ENCODE measurements at places on chromosomes 7 and 10.

DNA sequence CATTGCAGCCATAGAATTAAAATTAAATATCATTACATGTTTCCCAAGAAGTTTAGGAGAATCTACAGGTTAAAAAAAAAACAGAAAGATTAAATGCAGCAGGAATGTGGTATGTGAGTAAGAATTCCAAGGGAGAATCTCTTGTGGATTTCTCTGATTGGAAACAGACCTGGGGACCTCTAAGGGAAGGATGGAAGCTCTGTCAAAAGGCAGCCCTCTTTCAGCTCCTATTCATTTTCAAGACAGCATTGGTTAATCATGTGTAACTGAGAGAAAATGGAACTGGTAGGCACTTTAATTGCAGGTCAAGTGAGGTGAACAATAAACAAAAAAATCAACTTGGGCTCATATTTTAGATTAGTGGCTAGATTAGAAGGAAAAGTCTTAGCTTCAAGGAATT, 81.4 kb upstream of the MTPN start:
- H3K4me1 ChIP-seq = no peaks in the 10 kb centered on the region
- H3K4me3 ChIP-seq = no peak overlapping the region
- no peak for DNase-seq
- peaks cover 4% of the 10 kb centered on the region for H3K27me3 ChIP-seq

DNA sequence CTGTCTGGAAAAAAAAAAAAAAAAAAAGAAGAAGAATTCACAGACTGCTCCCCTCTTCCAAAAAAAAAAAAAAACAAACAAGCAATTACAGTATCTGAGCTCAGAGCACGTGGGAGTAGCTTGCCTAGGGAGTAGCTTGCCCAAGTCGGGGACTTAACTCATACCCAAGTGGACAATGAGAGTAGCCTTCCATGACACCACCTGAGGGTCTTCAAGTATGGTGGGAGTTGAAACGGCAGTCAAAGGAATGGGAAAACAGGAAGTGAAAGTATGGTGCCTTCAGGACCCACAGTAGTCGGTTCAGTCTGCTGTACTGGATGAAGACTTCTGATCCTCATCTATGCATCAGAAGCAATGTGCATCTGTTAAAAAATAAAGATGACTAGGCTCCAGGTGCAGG, 10.6 kb downstream of the VOPP1 start:
- H3K36me3 ChIP-seq = peaks cover 12% of the 10 kb centered on the region
- DNase-seq = no peak
- H3K27me3 ChIP-seq = no peaks in the 10 kb centered on the region
- H3K4me1 ChIP-seq = peaks cover 25% of the 10 kb centered on the region

DNA sequence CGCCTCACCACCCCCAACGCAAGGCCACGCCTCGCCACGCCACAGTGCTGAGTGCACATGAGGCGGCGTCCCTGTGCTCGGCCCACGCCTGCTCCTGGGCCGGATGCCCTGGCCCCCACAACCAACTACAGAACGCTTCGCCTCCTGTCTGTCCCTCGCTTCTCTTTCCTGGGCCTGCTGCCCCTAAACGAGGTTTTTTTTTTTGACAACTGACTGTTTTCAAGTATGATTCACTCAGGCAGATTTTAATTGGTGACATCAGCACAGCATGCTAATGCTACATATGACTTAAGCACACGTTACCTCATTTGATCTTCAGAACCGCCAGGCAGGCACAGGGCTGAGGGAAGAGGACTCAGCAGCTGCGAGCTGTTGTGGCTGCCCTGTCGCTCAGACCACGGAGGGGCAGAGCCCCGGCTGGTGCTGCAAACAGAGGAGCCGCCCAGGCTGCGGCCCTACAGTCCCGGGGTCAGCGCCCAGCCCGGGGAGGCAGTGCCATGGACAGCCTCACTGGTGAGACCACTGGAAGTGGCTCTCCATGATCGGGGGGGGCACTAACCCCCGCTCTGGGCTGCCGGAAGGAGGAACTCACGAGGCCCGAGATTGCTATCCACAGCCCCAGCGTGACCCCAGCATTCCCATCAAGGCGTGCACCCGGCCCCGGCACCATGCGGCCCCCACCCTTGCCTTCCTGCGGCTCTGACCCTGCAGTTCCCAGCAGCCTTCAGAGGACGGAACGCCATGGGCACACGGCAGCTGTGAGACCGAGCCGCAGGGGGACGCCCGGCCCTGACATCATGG, 212.8 kb downstream of the MAD1L1 start:
- H3K4me1 ChIP-seq = peaks cover 8% of the 10 kb centered on the region
- peak overlapping the region; percentile 71 for H3K27ac ChIP-seq
- H3K4me3 ChIP-seq = no peak overlapping the region
- peaks cover 15% of the 10 kb centered on the region for H3K36me3 ChIP-seq

DNA sequence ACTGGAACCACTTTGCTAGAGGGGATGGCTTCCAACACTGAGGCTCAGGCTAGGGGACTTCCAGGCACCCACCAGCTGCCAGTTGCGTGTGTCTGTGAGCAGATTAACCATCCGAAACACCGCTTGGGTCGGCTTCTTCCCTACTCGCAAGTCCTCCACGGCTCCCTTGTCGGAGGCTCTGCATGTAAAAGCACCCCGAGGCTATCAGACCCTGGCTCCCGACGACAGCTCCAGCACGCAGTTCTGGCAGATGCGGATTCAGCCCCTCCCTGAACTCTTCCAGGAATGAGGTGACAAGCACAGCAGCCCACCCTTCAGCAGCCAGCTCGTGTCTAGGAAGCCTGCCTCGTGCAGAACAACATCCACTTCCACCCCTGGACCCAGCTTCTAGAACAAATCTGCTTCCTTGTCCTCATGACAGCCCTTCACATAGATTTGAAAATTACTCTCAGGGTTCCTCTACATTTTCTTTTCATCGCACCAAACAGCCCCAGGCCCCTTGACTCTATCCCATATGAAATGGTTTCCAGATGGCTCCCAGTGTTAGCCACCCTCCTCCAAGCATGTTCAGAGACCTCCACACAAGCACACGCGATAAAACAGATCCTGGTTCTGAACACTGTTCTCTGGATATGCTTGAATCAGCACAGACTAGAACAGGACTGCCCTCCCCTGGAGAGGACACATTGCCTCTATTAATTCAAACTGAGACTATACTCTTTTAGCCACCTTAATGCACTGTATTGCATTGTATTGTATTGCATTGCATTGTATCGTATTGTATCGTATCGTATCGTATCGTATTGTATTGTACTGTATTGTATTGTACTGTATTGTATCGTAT, 44.6 kb downstream of the SLIT1 start:
- H3K4me1 ChIP-seq = no peaks in the 10 kb centered on the region

- no peak for DNase-seq
- H3K27ac ChIP-seq = no peak overlapping the region
- H3K4me1 ChIP-seq = no peaks in the 10 kb centered on the region
Observed at GRCh38 chr7:47813620-47814260, 134.5 kb downstream of the PKD1L1 start.

GRCh38 chr10:8485032-8485431, 430.5 kb downstream of the GATA3 start:
- H3K27me3 ChIP-seq = peaks cover 24% of the 10 kb centered on the region
- no peaks in the 10 kb centered on the region for H3K36me3 ChIP-seq
- no peak overlapping the region for H3K27ac ChIP-seq
- DNase-seq = no peak

DNA sequence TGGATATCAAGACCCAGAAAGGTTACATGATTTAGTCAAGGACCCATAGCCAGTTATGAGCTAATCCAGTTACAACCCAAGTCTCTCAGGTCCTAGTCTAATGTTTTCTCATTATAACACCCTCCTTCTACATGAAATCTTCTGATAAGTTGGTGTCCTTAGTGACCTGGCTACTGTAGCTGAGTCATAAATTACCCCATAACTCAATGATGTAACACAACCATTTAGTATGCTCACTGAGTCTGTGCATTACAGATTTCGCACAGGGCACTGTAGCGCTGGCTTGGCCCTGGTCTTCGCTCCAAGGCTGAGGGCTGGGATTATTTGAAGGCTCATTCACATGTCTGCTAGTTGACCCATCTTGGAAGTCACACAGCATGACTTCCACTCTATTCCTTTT, 36.0 kb upstream of the GLCCI1 start:
- no peak overlapping the region for H3K27ac ChIP-seq
- H3K4me3 ChIP-seq = no peak overlapping the region
- H3K36me3 ChIP-seq = peaks cover 1% of the 10 kb centered on the region
- no peaks in the 10 kb centered on the region for H3K27me3 ChIP-seq

- DNase-seq = no peak
- no peak overlapping the region for H3K4me3 ChIP-seq
- no peak overlapping the region for H3K27ac ChIP-seq
Observed at GRCh38 chr10:14396411-14397048, 65.8 kb upstream of the FRMD4A start.

DNA sequence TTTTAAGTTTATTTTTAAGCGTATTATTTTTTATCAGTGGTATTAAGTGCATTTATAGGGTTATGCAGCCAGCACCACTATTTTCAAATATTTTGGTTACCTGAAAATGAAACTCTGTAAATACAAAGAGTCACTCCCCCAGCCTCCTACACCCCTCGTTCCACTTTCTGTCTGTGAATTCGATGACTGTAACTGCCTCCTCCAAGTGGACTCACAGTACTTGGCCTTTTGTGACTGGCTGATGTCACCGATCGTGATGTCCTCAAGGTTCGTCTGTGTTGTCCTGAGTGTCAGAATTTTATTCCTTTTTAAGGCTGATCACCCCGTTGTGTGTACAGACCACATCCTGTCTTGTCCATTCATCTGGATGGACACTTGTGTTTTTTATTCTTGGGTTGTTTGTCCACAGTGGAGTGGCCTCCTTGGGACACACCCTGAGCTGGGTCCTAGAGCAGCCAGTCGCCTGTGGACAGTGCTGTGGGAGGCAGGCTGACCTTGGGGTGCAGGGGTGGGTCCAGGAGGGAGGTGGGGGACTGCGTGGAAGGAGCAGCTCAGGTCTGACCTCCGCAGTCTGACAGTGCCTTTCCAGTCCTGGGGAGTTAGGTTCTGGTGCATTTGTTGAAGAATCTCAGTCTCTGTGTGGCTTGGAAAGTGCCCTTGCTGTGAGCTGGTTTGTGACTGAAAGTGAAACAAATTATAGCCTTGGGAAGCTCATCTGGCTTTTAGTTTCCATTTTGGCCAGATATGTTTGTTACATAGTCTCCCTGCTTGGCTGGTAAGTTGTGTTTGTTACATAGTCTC, 6.9 kb downstream of the MTG1 start:
- no peak for DNase-seq
- peak overlapping the region; percentile 83 for H3K27ac ChIP-seq
- H3K4me1 ChIP-seq = peaks cover 27% of the 10 kb centered on the region
- H3K4me3 ChIP-seq = peak overlapping the region; percentile 58

DNA sequence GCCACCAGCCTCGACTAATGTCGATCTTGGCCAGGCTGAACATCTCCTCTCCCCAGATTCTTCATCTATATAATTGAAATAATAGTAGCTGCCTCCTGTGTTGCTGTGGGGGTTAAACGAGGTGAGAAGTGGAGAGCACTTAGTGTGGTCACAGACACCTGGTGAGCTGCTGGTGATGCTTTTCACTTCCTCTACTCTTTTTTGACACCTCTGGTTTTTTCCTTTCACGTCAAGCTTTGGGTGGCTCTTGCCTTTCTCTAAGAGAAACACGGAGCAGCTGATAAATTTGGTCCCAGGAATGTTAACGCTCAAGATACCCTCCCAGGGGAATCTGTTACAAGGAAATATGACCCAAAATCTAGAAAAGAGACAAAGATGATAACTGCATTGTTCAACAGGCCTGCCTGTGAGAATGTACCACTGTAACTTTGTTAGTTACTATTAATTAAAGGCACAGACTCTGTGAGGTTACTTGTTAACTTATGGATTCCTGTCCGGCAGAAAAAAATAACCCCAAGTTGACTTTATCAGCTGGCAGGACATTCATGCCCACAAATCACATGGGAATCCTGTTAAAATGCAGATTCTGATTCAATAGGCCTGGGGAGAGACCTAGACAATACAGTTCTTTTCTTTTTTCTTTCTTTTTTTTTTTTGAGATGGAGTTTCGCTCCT, 9.5 kb upstream of the NPFFR1 start:
- H3K4me3 ChIP-seq = no peak overlapping the region
- peaks cover 5% of the 10 kb centered on the region for H3K4me1 ChIP-seq
- no peak for DNase-seq
- H3K36me3 ChIP-seq = no peaks in the 10 kb centered on the region

DNA sequence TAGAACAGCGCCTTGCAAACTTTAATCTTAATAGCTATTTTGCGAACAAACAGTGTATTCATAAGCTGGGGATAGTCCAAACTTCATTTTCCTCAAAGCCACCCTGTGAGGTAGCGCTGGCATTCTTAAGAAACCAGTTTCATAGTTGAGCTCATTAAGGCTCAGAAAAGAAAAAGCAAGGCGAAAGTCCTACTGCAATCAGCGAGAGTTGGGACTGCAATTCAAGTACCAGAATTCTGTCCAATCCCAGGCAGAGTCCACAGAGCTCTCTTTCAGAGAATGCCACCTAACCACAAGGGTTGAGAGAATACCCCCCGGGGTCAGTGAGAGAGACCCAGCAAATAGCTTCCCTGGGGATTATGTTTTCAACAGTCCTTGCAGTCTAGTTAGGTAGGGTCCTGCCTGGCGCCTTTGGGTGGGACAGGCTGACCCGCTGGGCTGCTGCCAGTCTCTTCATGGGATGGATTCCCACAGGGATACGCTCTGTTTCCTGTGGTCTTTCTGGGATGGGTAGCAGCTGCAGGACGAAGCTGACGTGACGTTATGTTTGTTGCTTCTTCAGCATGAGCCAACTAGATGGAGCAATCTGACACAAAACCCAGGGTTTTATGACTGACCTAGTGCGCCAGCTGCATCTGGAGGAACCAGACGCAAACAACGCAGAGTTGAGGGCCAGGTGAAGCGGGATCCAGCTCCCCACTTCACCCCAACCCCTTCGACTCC, 16.0 kb downstream of the BMPER start:
- no peak for DNase-seq
- H3K36me3 ChIP-seq = no peaks in the 10 kb centered on the region
- peaks cover 7% of the 10 kb centered on the region for H3K27me3 ChIP-seq
- no peaks in the 10 kb centered on the region for H3K4me1 ChIP-seq
- H3K27ac ChIP-seq = no peak overlapping the region

GRCh38 chr7:105257338-105257737, 131.4 kb downstream of the SRPK2 start:
- H3K27me3 ChIP-seq = no peaks in the 10 kb centered on the region
- no peak overlapping the region for H3K4me3 ChIP-seq
- H3K4me1 ChIP-seq = peaks cover 8% of the 10 kb centered on the region
- DNase-seq = no peak
- H3K27ac ChIP-seq = no peak overlapping the region

DNA sequence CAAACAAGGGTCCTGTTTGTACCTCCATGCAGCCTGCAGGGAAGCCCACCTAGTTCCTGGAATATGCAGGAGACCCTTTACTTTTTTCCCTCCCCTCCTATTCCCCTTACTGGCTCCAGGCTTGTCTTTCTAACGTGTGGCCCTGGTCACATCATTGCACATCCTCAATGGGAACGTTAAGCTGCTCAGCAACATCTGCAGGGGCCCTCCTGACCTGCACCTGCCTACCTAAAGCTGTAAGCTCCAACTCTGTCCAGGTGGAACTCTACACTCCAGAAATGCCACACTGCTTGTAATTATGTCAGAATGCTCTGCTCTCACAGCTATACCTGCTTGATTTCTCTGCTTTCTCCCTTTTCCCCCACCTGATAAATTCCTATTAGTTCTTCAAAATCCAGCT, 72.1 kb downstream of the ARMC3 start:
- no peak for DNase-seq
- H3K36me3 ChIP-seq = no peaks in the 10 kb centered on the region
- H3K4me1 ChIP-seq = no peaks in the 10 kb centered on the region

GRCh38 chr10:79137300-79137756, 68.6 kb downstream of the ZMIZ1 start:
- H3K27me3 ChIP-seq = no peaks in the 10 kb centered on the region
- peak overlapping the region; percentile 95 for H3K27ac ChIP-seq
- H3K4me1 ChIP-seq = peaks cover 44% of the 10 kb centered on the region
- H3K36me3 ChIP-seq = peaks cover 2% of the 10 kb centered on the region
- H3K4me3 ChIP-seq = peak overlapping the region; percentile 87
- no peak for DNase-seq
